Stimulated activated CD4-positive, alpha-beta T cell treated with anti-CD3 and anti-CD28 coated beads, Interleukin-15, amount 100 ng/mL, for 1 hour (primary cell): ENCODE measurements at places on chromosomes 4 and X.

GRCh38 chr4:40350627-40351227 lies 15.6 kb downstream of the CHRNA9 start:
- no peak for DNase-seq

- no peak for DNase-seq
Observed at GRCh38 chr4:42655269-42655637, 1.7 kb downstream of the ATP8A1 start.

DNA sequence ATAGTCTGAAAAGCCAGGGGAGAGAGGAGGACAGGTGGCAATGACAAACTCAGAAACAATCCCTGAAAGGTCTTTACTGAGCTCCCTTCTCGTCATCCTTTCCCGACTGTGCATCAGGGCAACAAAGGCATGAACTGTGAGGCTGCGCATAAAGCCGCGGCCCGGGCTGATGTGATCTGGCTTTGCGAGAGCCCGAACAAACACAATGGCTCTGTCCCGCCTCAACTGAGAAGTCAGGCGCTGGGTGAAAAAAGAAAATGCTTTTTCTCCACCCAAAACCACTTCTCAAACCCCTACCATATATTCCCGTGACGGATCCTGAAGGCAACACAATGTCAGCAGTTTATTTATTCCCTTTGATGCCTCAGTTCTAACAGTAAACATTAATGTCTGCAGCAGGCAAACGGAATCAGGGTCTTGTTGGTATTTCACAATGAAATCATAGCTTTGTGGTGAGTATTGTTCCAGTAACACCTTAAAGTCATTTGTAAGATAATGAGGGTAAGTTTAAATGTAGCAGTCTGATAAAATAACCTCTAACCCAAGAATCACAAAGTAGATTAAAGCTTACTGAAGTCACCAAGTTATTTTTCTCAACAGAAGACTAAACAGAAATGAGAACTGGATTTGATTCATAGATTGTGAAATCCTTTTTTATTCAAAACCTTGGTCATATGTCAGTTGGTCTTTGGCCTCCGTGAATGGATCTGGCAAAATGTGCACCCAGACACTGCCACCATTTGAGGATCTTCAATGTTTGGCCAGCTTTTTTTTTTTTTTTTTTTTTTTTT lies 67.4 kb downstream of the APBB2 start:
- DNase-seq: no peak

DNA sequence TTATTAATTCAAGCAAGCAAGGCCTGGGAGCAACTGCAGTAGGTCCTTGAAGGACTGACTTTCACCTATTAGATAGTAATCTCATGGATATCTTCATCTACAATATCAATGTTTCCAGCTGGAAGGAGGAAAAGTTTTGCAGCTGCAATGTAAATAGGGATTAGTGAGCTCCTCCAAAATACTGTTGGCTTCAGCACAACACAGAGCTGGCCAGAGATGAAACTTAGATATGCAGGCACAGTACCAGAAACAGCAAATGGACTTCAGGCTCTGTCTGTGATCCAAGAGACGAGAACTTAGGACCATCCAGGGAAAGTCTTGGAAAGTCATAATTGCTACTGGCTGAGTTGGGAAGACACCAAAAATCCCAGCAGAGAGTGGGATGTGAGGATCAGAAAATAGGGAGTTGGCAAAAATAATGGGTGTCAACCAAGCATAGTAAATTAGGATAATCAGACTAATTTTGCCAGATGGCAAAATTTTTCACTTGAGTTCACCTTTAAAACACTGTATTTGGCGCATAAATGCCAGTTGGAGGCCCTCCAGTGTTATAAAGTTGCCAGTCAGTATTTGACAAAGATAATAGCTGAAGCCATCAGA lies 57.5 kb downstream of the PARM1 start:
- DNase-seq: no peak

- no peak for DNase-seq
Observed at GRCh38 chr4:68267433-68267944, 22.0 kb upstream of the TMPRSS11B start.

GRCh38 chr4:40750461-40751258 lies 905 bp downstream of the NSUN7 start:
- no peak for DNase-seq

GRCh38 chr4:11669156-11669555 lies 240.5 kb upstream of the HS3ST1 start:
- no peak for DNase-seq

- DNase-seq: no peak
Observed at GRCh38 chrX:14616301-14616700, 87.0 kb downstream of the GLRA2 start.

DNA sequence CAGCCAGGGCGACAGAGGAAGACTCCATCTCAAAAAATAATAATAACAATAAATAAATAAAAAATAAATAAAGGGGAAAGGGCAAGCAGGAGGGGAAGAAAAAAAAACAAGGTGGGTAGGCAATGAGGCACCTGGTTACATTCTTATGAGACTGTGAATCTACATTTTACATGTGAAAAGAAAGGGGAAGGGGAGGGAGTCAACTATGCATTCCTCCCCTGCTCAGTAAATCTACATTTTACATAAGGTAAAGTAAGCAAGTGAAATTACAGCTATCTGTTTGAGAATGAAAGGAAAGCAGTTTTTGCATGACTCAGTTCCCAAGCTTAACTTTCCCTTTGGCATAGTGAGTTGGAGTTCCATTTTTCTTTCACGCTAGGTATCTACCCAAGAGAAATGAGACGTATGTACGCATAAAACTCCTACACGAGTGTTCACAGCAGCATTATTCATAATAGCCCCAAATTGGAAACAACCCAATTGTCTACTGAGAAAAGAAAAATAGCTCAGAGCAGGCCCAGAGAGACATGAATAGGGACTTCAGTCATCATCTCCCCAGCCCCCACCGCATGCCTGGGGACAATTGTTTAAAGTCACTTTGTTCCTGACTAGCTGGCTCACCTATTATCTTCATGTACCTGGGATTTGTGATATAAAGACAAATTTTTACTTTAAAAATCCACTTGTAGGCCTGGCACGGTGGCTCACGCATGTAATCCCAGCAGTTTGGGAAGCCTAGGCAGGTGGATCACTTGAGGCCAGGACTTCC lies 52.4 kb downstream of the DDX3X start:
- DNase-seq: no peak

- no peak for DNase-seq
Observed at GRCh38 chrX:133171962-133172708, 46.0 kb downstream of the TFDP3 start.

- DNase-seq: no peak
Observed at GRCh38 chrX:21014326-21014725, 359.9 kb upstream of the CNKSR2 start.

GRCh38 chr4:82604522-82604921 lies 42.7 kb upstream of the TMEM150C start:
- no peak for DNase-seq

DNA sequence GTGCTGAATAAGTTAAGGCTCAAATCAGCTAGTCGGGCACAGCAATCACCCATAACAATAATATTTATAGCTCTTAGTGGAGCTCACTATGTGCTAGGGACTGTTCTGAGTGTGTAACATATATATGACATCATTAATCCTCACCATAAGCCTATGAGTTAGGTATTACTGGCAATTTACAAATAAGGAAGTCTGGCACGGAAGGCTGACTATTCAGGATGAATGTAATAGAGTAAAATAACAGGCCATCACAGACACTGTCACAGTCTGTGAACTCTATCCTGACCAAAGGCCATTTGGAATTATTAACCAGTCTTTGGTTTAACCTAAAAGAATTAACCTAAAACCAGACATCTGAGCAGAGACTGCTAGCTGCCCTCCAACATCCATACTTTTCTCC lies 119.3 kb downstream of the C4orf51 start:
- no peak for DNase-seq

GRCh38 chrX:14344172-14344940 lies 185.0 kb upstream of the GLRA2 start:
- no peak for DNase-seq

DNA sequence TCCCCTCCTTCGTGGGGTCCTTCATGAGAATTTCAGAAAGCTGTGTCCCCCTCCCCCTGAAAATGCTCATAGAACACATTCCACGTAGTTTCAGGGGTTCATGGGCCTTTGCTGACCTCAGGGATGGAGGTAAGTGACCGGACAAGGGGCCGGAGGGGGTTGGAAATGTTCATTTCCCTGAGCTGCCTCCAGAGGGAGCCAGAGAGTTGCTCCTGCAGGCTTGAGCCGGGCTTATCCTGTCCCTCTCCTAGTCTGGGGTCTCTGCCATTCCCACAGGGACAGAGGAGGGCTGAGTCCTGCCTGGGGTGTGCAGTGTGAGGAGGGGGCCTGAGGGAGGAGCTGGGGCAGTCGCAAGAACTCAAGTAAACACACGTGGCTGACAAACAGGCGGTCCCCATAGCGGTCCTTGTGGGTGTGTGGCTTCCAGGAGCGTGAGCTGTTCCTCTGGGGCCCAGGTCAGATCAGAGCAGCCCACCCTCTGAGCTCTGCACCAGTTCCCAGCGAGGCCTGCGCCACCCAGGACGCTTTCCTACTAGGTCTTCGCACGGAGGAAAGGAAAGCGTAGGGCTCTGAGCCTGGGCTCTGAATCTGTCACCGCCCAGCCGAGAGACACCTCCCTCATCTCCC lies 62.5 kb downstream of the WFS1 start:
- DNase-seq: no peak

- DNase-seq: no peak
Observed at GRCh38 chrX:16868920-16869319, 1.2 kb downstream of the RBBP7 start.

GRCh38 chrX:135910251-135910650 lies 16.7 kb downstream of the SAGE1 start:
- no peak for DNase-seq

- DNase-seq: no peak
Observed at GRCh38 chr4:128854433-128854832, 44.9 kb downstream of the JADE1 start.

GRCh38 chrX:134661295-134661694 lies 3.0 kb upstream of the PLAC1 start:
- no peak for DNase-seq

GRCh38 chr4:150562250-150562649 lies 19.7 kb upstream of the MAB21L2 start:
- DNase-seq: no peak

DNA sequence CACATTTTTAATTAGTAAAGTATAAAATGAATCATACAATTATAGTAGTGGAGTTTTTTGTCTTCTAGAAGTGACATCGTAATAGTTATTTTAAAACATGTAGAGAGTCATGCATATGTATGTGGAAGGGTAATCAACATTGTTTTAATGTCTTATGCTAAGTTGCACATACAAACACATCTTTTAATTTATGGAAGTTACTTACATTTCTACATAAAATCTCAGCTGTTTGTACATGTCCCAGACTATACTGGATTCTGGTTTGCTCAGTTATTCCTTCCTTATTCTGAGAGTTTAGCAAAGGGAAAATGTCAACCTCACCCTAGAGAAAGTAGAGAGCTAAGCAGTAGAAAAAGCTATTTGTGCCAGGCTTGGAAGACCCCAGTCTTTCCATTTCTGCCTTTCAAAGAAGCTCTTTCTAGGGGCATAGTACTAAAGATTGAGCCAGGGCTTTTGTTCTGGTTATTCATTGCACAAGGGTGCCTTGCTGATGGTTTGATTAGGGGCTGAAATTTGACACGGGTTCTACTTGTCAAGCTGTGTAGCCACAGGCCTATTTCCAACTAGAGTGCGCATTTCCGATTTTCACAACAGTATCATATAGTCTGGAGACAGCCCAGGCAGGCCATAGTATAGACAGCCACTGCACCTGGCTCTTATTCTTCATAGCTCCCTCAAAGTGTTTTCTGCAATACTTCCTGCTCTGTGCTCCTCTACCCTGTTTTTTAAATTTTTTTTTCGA lies 106.3 kb downstream of the RPA4 start:
- no peak for DNase-seq

- DNase-seq: peak; percentile 46
Observed at GRCh38 chrX:107676559-107677378, 48.5 kb downstream of the PRPS1 start.

DNA sequence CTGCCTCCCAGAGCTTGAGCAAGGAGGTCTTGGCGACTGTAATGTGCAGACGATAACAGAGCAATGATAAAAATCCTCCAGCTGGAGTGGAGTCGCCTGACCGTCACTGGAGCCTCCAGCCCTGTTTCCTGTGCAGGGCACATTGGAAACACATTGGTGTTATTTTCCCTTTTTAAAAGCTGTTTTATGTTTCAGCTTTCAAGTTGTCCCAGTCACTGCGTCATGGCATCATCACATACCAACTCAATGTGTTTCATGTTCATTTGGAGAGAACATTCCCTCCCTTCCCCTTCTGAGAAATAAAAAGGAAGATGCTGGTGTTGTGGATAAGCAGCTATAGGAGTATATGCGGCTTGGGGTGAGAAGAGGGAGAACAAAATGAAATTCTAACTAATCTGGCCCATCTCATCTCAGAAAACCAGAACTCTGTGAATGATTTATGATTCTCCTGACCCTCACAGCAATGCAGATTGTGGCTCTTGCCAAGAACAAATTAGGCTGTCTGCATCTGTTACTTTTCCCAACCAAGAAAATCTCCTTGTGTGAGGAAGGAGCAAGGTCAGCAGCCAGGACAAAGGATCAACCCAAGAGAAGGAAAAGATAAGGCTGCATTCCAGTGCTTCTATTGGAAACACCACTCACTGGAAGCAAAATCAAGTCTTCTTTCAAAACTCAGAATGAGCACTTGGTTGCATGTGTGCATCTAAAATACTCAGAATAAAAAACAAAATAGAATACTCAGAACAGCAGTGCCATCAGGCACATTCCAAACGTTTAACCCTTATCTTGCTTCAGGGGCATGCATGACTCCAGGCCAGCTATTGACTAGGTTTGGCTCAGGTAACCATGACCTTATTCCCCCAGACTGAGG lies 134.4 kb downstream of the RASL11B start:
- no peak for DNase-seq

- DNase-seq: no peak
Observed at GRCh38 chr4:110275871-110276270, 77.5 kb upstream of the ELOVL6 start.

- no peak for DNase-seq
Observed at GRCh38 chrX:53918702-53919101, 125.6 kb downstream of the PHF8 start.

- no peak for DNase-seq
Observed at GRCh38 chr4:26319949-26320537, 771 bp upstream of the RBPJ start.

GRCh38 chrX:56764975-56765791 lies 36.1 kb downstream of the NBDY start:
- DNase-seq: no peak

DNA sequence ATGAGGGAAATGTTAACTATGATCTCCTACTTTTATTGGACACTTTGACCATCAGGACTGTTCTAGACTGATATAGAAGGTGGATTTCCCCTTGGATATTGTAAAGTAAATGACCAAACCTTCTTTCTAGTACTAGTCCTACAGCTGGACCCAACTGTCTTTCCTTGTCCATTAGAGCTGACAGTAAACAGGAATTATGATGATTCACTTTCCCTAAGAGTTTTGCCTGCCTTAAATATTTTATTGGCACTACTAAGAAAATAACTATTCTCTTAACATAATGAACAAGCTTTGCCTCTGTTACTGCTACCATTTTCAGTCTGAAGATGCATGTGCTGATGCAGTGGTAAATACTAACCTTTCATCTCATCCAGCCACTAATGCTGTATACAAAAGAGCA lies 915.4 kb downstream of the CENPC start:
- DNase-seq: no peak
